Inflammatory macrophage (primary cell): ENCODE measurements at places on chromosomes 3 and 15.

DNA sequence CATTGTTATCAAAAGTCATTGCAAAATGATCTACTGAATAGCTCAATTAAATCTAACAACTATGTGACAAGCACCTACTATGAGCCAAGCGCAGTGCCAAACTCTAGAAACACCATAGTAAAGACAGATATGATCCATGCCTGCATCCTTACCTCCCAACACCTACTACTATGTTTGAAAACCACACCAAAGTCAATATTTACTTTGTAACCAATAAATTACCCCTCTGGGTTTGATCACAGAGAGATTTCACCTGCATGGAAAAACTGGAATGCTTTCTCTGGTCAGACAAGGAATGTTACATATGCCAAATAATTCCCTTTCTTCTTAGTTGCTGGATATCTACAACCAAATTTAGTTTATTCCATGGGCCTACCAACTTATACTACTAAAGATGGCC is 422.2 kb downstream of the FHIT start:
- DNase-seq = no peak

- DNase-seq = peak; percentile 52
These were observed 319.9 kb upstream of the ICE2 start for GRCh38 chr15:60798821-60799220.

- no peak for DNase-seq
These were observed 21.8 kb downstream of the ST3GAL6 start for GRCh38 chr3:98784666-98785600.

GRCh38 chr3:110615454-110615853 is 456.2 kb upstream of the NECTIN3 start:
- DNase-seq = no peak

DNA sequence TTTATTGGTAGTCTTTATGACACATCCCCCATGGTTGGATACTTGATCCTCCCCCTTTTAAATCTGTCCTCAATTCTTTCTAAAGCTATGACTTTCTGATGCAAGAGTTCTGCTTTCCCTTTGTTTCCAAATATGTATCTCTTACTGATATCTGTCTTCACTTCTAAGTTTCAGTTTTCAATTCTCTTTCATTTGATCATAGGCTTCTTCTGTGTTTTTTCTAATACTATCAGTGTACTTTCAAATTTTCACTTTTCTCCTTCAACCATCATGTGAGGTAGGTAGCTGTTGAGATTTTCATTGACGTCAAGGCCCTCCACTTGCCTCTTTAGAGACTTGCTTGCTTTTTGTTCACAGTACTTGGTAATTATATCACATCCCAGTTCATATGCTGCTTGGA is 436.5 kb downstream of the CNTN4 start:
- DNase-seq = no peak

GRCh38 chr3:106160396-106160795 is 291.6 kb upstream of the CBLB start:
- no peak for DNase-seq

DNA sequence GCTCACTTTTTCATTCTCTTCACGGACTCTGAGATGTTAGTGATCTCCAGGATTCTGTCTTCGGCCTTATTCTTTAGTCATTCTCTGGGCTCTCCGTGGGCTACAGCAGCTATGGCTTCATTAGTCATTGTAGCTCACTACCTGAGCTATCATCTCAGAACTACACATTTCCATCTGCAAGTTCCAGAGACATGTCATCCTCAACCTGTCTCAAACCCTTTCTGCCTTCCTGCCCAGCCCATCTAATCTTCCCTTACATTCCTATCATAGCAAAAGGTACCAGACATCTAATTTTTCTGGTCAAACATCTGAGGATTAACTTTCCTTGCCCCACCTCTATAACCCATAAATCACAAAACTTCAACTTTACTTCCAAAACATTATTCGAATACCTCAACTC is 13.2 kb downstream of the TSPAN3 start:
- DNase-seq = no peak

- DNase-seq = no peak
These were observed 3.4 kb downstream of the LINGO1 start for GRCh38 chr15:77629070-77630030.
